ENCODE measurements at places on chromosomes 5 and 9.

DNA sequence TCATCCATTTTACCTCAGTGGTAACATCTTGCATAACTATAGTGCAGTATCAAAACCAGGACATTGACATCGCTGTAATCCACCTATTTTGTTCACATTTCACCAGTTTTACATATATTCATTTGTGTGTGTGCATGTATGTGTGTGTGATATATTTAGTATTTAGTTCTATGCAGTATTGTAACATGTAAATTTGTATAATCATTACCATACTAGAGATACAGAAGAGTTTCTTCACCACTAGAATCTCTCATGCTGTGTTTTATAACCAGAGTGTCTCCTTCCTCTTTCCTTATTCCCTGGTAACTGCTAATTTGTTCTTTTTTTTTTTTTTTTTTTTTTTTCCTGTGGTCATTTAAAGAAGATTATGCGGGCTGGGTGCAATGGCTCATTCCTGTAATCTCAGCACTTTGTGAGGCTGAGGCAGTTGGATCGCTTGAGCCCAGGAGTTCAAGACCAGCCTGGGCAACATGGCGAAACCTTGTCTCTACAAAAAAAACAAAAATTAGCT is 11.0 kb downstream of the RASA1 start:
- no peak for DNase-seq

- DNase-seq, result no peak
Measured at GRCh38 chr5:53991942-53992341, 318.4 kb downstream of the ARL15 start.

DNA sequence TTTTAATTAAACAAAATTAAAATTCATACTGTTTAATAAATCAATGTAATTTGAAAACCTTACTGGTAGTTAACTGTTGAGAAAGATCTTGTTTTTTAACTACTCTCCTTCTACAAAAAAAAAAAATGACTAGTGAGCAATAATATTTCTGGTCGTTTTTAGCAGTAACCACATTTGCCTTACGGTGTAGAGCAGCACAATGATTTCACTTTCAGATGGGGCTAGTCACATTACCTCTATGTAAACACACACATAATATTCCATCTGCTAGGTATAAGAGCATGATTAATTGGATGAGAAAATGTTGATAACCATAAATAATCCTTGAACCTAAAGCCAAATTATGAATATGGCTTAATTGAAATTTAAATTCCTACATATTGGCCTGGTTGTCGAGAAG is 198.1 kb downstream of the CHSY3 start:
- no peak for DNase-seq

GRCh38 chr5:178264044-178264443 is 31.4 kb upstream of the PHYKPL start:
- no peak for DNase-seq

GRCh38 chr5:100430268-100431195 is 104.6 kb upstream of the FAM174A start:
- DNase-seq, result peak; percentile 40

GRCh38 chr5:132901730-132902129 is 28.3 kb downstream of the LEAP2 start:
- no peak for DNase-seq

DNA sequence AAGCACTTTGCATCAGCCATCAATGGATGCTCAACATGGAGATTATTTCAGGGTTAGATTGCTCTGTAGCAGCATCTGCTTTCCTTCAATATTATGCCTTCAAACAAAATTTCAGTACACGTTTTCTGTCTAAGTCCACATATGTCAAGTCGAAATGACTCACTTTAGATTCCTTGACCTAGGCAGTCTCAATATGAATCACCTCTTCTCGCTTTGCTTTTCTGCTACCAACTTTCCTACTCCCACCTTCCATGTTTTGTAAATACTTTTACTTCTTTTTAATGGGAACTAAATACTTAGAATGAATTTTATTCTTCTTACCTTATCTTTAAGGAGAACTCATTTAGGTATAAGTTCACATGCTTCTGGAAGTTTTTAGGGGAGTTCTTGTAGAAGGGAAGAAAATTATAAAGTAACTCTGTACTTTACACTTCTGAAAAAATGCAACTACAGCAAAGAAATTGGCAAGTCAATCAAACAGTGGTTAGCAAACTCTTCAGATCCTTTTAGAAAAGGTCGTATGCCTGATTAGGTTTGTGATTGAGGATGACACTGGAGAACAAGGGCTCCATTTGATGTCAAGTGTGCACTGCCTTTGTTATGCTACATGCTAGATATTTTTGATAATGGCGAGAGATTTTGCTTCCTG is 478.5 kb upstream of the SMARCA2 start:
- DNase-seq, result no peak

GRCh38 chr9:128689293-128689774 is 312 bp downstream of the SET start:
- no peak for DNase-seq

DNA sequence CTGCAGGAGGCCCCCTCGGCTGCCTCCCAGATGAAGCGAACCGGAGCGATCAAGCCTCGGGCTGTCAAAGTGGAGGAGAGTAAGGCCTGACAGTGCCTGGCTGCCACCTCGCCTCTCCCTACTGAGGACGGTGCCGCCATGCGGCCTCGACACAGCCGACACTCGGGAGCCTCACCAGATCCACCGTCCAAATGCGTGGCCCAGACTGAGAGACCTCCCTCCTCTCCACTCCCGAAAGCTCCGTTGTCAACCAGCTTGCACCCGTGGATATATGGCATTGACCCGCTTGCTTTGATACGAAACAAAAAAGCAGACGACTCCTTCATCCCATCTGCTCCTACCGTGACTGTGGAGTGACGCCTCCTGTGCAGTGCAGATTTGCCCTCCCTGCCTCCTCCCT is 6.9 kb upstream of the POMT1 start:
- no peak for DNase-seq

DNA sequence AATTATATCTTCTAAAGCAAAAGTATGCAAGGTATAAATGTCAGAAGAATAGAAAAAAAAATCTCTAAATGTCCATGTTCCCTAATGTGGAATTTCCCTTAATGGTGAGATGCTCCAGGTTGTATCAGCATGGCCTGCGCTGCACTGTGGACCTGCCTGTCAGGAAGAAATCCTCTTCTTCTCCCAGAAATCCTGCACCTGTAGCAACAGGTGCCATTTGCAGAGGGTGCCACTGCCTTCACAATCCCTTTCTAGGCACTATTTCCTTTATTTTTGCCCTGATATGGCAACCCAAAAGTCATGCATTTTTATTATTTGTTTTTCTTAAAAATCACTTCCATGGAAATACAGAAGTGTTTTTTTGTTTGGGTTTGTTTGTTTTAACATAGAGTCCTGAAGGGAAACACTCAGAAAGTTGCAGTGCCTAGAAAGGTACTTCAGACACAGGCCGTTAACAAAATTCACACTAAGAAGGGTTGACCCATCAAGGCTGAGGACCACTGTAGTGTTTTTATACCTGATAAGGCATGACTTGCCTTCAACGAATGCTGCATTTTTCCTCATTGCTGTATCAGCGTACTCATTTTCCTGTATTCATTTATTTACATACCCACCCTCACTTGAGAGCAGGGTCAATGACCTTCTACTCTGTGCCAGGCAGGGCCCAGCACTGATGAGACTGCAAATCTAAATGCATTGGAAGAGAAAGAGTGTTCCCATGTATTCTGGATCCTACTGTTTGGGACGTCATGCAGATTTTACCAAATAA is 177.8 kb downstream of the SNX18 start:
- DNase-seq, result no peak

GRCh38 chr5:38923661-38924451 is 78.0 kb downstream of the OSMR start:
- no peak for DNase-seq

GRCh38 chr5:54514291-54514690 is 3.3 kb upstream of the SNX18 start:
- no peak for DNase-seq

DNA sequence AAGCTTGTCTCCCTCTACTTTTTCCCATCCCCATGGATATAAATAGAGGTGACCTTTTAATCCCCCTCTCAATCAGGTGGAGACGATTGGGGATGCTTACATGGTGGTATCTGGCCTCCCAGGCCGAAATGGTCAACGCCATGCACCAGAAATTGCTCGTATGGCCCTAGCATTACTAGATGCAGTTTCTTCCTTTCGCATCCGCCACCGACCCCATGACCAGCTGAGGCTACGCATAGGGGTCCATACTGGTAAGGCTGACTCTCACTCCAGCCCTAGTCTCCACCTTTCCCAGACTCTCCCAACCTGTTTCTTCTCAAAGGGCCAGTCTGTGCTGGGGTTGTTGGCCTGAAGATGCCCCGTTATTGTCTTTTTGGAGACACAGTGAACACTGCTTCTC is 3.6 kb downstream of the SPAG8 start:
- no peak for DNase-seq

DNA sequence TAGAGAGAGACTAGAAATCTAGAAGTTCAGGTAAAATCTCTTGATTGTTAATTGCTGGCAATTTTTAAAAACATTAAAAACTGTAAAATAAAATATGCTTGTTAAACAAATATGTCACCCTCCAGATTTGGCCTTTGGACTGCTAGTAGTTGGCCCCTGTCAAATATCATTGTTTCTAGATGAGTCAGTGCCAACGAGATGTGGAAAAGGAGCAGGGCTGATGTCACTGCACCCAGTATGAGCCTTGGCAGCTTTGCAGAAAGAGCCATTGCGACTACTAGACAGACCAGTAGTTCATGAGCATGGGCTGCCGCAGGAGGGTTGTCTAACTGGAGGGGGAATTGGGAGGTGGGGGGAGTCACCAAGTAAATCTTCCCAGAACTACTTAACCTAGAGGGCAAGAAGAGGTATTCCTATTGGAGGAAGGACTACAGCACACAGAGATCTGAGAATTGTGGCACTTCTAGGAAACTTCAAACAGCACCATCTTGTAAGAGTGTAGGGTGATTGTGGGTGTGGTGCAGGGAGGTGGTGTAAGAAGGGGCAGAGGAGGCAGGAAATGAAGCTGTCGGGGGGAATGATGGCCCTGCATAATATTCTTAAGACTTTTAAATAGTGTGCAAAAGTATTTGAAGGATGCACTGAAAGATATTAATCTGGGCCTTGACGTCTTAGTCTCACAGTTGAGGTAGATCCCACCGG is 7.1 kb upstream of the DOCK2 start:
- no peak for DNase-seq

- DNase-seq, result peak; percentile 5
Measured at GRCh38 chr5:135890867-135891266, 4.8 kb downstream of the IL9 start.

GRCh38 chr9:9122230-9122875 is 1322.8 kb upstream of the DMAC1 start:
- DNase-seq, result no peak

- DNase-seq, result no peak
Measured at GRCh38 chr5:81525690-81526089, 131.8 kb upstream of the ACOT12 start.

GRCh38 chr5:134453016-134453415 is 41.3 kb upstream of the CDKN2AIPNL start:
- no peak for DNase-seq

DNA sequence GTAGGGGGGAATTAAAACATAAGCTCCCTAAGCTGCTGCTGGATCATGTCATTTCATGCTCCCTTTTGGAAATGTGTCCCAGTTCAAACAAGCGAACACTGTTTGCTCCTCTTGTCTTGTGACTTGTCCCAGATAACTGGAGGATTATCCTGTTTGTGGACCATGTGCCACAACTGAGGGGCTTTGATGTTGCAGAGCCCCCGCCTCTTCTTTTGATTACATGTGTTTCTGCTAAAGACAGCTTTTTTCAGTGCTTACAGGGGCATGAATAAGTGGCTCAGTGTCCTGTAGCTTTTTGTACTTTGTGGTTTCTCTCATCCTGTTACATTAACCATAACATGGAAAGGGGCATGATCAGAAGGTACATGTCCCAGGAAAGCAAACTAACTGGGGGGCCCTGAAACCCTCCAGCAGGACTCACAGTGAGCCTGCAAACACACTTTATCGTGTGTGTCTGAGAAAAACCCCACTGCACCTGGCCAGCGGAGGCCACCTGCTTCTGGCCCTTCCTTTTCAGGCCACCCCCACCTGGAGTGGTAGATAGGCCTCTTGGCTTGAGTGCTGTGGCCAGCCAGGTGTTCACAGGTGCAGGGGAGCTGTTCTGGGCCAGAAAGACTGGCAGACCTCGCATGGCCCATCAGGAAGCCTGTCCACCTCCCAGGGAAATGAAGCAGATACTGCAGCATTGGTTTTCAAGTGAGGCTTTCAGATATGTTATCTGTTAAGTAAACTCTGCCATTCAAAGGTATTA is 285.6 kb downstream of the FANCC start:
- DNase-seq, result no peak

DNA sequence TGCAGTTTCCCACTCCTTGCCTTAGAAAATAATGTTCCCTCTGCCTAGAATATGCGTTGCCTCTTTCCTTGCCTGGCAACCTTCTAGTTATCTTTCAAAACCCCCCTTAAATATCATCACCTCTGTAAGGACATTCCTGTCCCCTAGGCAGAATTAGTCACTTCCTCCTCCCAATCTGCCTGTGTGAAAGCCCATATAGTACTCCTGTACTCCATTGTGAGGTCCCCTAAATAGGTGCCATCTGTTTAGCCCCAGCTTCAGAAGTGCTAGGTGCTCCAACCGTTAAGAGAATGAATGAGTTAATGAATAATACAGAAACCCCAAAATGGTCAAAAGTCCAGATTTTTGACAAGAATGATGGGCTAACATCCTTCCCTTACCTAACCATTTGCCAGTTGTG is 181.4 kb downstream of the GDNF start:
- no peak for DNase-seq

GRCh38 chr9:133793471-133793870 is 55.3 kb upstream of the SARDH start:
- DNase-seq, result no peak

DNA sequence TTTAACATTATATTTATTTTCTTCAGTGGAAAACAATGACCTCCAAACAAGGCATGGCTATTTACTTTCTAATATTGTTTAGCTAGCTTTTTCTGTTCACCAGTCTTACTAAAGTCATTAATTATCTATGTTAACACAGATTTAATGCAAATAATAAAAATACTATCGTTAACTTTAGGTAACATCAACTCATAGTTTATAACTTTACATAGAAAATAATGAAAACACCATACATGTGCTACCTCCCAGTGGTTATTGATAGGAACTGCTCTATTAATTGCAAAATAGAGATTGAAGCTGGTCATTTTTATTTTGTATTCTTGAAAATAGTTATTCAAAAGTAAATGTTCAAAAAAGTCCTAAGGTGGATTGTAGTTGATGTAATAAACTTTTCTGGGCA is 78.3 kb upstream of the HCN1 start:
- DNase-seq, result no peak
